ENCODE measurements at places on chromosomes 12 and 14.
A peak's percentile ranks its signal among the peaks of the same experiment; 100 is the strongest.

DNA sequence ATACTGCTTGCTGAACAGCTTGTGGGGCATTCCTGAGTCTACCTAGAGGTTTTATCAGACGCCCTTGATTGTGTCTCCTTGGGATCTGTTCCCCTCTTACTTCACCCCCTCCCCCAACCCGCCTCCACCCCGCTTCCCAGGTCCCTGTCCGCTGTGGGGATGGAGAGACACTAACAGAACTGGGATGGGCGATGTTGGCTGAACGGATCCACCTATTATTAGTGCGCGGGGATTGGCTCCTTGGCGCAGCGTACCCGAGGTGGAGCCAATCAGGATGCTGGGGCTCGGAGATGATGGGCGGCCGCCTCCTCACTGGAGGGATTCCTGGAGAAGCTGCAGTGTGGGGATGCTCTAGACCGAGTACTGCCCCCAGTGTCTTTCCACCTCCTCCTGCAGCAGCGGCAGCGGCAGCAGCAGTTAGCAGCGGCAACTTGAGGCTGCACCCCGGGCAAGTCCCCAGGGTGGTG is at the start of gene SYT1:
Gene SYT1 (plus strand): TSS at position 372 of the 467 bp plus-strand sequence.
- DNase-seq: no peak

GRCh38 chr14:57847096-57847495 is 18.8 kb downstream of the SLC35F4 start:
- no peak for DNase-seq

GRCh38 chr12:32253154-32253790 is 146.1 kb upstream of the FGD4 start:
- DNase-seq: no peak

- no peak for DNase-seq
Observed at GRCh38 chr14:61484031-61484430, 162.7 kb downstream of the PRKCH start.

DNA sequence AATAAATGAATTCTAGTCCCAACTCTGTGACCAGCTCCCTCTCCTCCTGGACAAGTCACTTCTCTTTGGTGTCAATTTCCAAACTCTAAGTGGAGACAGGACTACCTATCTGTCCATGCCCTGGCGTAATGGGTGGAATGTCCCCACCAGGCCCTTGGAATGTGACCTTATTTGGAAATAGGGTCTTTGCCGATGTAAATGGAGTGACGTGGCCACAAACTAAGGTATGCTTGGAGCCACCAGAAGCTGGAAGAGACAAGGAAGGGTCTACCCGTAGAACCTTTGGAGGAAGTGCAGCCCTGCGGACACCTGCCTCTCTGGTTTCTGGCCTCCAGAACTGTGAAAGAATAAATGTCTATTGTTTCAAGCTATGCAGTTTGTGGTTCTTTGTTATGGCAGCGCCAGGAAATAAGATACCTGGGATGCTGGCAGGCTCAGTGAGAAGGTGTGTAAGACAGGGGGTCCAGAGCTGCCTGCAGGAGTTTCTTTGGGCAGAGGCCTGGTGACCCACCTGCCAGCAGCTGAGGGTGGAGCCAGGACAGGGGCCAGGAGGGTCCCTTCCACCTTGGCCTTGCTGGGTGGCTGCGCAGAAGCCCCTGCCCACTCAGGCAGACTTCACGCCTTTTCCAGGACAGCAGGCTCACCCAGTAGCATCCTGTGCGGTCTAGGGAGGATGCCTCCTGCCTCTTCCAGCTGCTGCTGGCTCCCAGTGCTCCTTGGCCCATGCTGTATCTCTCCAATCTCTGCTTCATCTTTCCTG is 45.8 kb downstream of the ARL6IP4 start:
- DNase-seq: no peak

GRCh38 chr12:21795648-21796328 is 21.3 kb upstream of the KCNJ8 start:
- no peak for DNase-seq

DNA sequence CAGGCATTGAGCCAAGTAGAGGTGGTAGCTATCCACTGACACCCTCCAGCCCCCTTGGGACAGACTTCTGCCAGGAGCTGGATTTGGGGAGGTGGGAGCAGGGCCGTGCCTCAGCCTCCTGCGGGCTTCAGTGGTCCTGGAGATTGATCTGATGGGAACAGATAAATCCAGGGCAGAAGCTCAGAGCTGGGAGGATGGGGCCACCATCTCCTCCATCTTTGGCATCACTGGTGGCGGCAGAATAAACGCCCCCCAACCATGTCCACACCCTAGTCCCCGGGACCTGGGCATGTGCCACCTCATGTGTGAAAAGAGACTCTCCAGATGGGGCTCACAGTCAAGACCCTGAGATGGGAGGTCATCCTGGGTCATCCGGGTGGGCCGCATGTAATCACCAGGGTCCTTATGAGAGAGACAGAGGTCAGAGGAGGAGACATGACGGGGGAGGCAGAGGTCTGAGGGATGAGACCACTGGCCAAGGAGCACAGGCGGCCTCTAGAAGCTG is 209.6 kb upstream of the RTL1 start:
- DNase-seq: no peak

DNA sequence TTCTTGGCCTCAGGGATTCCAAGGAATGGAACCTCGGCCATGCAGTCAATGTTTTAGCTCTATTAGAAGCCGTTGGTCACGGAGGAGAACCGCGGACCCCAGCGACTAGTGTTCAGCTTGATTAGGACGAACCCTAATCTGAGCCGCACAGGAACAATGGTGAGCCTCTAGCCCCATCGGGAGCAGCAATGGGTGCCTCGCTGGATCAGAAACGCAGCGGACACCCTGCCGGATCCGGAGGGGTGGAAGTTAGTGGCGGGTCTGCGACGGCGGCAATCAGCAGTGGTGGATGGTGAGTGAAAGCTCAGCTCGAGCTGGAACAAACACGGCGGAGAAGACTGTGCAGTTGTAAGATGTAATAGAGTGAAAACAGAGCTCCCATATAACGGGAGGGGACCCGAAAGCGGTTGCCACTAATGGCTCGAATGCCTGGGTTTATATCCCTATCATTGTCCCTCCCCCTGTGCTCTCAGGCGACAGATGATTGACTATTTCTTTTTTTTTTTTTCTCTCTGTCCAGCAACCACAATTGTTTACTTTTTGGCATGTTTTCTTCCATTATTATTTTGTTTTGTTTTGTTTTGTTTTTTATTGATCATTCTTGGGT is 127.7 kb downstream of the ZNF664 start:
- no peak for DNase-seq

DNA sequence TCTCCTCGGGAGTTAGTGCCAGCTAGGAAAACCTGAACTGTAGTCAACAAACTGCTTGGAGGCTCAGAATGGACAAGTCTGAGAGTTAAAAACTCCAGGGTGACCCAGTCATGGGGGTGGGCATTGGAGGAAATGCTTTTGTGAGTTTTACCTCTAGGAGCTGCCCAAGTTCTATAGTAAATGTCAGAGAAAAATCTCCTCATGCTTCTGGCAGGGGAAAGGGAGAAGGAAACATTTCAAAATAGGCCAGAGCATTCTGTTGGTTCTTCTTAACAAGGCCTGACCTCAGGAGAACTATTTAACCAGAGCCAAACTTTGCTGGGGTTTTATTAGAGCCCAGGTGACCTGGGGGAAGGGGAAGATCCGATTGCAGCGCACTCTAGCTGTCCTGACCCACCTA is 12.3 kb downstream of the NINJ2 start:
- DNase-seq: no peak

GRCh38 chr14:105411017-105411941 is 8.3 kb upstream of the MTA1 start:
- peak; percentile 28 for DNase-seq

- no peak for DNase-seq
Observed at GRCh38 chr12:126936181-126936851, 1330.7 kb upstream of the TMEM132C start.

DNA sequence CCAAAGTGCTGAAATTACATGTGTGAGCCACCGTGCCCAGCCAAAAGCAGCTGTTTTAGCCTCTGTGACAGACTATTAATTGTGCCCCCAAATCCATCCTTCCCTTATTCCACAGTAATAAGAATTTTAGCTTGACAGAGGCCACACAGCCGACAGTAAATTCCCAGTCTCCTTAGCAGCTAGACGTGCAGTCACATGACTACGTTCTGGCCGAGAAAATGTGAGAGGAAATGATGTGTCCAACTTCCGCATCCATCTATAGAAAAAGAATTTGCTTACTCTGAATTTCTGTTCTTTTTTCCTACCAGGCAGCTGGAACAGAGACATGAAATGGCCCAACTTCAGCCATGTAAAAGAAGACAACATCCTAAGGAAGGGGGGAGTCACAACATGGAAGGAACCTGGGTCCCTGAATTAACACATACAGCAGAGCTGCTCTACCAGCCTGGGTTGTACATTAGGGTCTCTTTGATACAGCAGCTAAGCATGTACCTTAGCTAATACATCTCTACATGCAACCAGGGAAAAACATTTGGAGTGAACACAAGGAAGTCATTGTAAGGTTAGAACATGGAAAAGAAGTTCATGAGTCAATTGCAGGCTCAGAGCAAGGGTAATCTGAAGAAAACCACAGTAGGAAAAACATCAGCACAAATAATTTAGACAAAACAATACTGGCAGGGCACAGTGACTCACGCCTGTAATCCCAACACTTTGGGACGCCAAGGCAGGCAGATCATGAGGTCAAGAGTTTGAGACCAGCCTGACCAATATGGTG is 35.5 kb downstream of the CIT start:
- DNase-seq: no peak

DNA sequence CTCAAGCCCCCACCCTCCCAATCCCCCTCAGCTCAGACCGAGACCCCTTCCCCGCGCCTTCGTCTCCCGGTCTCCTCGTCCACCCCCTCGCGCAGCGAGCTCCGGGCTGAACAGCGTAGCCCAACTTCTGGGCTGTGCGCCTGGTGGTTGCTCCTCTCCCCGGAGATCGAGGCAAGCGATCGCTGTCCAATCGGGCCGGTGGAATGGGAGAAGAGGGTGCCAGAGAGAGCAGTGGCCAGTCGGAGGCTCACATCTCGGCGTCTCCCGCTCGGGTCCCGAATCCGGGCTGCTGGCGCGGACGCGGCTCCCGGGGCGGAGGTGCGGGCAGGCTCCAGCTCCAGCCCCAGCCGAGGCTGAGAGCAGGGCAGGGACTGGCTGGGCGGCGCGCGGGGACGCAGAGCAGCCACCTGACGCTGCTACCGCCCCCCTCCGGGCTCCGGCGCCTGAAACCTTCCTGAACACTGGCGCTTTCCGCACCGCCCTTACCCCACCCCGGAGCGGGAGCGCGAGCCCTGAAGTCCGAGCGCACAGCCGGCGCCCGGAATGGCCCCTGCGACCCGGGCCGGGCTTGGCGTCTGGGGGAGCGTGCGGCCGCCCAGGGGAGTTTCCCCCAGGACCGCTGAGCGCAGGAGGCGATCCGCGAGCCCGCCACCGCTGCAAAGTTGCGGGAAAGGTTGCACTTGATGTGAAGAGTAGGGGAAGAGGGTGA is 508 bp upstream of the KCNH5 start:
- DNase-seq: no peak

- DNase-seq: no peak
Observed at GRCh38 chr14:72743626-72744025, 150.3 kb downstream of the DPF3 start.

- peak; percentile 16 for DNase-seq
Observed at GRCh38 chr12:66409195-66409871, 107.0 kb downstream of the HELB start.

DNA sequence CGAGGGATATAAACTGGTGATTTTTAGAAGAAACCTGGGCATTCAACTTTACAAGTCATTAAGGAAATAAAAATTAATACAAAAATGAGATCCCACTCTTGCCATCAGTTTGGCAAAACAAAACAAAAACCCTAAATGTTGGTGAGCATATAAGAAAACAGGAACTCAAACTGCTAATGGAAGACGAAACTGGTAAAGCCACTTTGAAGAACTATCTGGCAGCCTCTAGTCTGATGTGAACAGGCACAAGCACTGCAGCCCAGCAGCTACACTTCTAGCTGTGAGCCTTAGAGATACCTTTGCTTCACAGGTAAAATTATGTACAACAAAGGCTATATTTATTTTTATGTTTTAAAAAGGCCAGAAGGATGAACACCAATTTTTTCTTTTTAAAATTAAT is 459.6 kb downstream of the ZFP36L1 start:
- DNase-seq: no peak
